NCI-H1105 treated with DMSO at 0.1 percent for 48 hours (cell line): ENCODE measurements at places on chromosomes 1 and 21.

DNA sequence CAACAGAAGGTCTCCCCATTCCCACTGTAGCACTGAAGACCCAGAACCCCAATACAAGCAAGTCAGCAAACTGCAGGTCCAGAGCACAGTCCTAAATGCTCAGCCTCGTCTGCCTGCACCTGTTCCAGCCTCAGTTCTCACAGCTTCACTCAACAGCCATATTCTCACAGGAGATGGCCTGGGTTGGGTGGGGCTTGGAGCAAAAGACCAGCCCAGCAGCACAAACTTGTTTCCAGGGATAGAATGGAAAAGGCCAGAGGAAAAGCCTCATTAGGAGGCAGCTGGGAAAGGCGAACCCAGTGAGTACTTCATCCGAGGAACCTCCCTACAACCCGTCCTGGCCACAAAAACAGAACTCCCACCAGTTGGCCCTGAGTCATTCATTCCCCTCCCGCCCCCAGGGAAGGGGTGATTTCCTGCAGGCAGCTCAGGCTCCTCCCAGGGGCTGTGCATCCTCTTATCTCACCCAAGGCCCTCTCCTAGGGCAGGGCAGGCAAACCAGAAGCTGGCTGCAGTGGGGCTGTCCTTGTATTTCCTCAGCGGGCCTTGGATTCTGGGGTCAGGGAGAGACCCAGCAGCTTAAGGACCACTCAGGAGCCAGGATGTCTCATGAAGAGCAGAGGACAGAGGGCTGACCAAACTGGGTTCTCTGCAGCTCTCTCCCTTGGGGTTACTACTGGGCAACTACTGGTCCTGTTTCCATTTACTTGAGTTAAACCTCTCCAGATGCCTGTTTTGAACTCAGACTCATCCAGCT lies 7.4 kb upstream of the MPL start:
- no peak for DNase-seq

- no peak for DNase-seq
Observed at GRCh38 chr1:178594133-178594532, 81.2 kb downstream of the TEX35 start.

- DNase-seq = no peak
Observed at GRCh38 chr1:55040933-55041494, 1.7 kb downstream of the PCSK9 start.

DNA sequence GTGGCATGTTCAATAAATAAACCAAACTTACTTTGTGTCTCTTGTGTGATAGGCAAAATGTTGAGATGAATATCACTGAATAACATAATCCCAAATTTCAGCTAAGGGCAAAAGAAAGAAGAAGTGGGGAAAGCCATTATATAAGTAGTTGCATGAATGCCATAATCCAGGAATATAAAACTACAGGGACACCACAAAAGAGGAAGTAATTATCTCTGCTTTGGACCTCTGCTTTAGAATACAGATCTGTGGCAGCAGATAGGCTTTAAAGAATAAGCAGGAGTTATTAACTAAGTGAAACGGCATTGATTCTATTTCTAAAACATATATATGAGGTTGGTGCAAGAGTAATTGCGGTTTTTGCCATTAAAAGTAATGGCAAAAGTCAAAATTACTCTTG lies 288.5 kb upstream of the SNX7 start:
- DNase-seq = no peak

- no peak for DNase-seq
Observed at GRCh38 chr1:13585612-13585991, 2.0 kb downstream of the PDPN start.

DNA sequence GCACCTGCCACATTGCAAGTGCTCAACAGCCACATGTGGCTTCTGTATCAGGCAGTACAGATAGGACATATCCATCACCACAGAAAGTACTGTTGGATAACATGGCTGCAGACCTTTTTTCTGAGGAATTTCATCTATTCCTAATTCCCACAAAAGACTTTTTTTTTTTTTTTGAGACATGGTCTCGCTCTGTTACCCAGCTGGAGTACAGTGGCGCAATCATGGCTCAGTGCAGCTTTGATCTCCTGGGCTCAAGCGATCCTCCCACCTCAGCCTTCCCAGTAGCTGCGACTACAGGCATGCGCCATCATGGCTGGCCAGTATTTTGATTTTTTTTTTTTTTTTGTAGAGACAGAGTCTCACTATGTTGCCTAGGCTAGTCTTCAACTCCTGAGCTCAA lies 33.3 kb downstream of the YARS1 start:
- no peak for DNase-seq

DNA sequence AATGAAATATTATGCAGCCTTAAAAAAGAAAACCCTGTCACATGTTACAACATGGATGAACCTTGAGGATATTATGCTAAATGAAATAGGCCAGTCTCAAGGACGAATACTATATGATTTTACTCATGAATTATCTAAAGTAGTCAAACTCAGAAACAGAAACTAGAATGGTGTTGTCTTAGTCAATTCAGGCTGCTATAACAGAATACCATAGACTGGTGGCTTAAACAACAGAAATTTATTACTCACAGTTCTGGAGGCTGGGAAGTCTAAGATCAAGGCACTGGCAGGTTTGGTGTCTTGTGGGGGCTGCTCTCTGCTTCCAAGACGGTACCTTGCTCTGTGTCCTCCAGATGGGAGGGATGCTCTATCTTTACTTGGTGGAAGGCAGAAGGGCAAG lies 113.8 kb upstream of the DNAH14 start:
- DNase-seq = no peak

DNA sequence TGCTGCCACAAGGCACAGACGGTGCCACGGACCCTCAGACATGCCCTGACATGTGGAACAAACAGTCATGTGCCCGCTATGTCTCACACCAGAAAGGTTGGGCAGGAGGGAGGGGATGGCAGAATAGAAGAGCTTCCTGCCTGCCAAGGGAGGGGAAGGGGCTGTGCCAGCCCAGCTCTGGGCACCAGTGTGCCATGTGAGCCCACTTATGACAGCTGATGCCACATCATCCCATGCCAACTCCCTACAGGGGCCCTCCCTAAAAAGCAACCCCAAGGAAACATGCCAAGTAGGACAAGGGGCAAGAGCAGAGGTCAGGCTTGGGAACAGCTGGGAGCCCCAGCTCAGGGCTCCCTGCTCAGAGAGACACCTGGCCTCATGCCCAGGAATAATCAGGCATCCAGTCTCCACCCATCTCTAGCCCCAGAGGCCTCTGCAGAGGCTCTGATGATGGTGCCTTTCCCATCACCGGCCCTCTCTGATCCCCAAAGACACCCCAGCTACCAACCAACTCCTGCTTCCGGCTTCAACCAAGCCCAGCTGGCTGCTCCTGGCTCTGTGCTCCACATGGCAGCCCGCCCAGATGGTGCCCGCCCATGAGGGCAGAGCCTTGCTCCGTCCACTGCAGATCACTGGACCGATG lies 10.3 kb downstream of the ADGRB2 start:
- peak; percentile 98 for DNase-seq

GRCh38 chr1:206708058-206708457 lies 23.4 kb downstream of the MAPKAPK2 start:
- no peak for DNase-seq

- DNase-seq = no peak
Observed at GRCh38 chr1:65959896-65960567, 167.3 kb downstream of the PDE4B start.

DNA sequence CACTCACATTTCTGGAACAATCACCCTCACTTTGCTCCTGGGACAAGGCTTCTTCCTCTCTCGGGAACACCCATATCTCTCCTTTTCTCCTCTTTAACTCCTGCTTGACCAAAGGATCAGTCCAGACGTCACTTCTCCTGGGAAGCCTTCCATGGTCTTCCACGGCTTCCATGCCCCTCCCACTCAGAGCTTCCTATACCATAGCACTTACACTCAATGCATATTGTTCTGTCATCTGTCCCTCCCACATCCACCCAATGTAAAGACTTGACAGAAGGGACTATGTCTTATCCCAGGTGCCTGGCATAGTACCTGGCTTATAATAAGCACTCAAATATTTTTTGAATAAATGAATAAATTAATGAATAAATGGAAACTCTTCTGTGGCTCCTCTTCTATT lies 28.2 kb downstream of the CD34 start:
- no peak for DNase-seq

- no peak for DNase-seq
Observed at GRCh38 chr1:232316864-232317263, 313.1 kb downstream of the SIPA1L2 start.

DNA sequence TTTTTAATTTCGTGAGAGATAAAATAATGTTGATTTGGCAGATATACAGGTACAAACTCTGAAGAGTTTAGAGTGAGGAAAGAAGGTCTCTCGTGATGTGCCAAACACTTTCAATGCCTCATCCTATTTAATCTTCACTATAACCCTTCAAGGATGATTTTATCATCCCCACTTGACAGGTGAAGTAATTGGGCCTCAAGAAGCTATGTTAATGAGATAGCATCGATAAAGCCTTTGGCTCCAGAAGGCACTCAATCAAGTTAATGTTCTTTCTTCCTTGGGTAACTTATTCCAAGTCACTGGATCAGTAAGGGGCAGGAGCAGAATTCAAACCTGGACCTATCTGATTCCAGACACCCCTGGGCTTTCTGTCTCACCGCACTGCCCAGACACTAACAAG lies 7.2 kb downstream of the LMOD1 start:
- no peak for DNase-seq

DNA sequence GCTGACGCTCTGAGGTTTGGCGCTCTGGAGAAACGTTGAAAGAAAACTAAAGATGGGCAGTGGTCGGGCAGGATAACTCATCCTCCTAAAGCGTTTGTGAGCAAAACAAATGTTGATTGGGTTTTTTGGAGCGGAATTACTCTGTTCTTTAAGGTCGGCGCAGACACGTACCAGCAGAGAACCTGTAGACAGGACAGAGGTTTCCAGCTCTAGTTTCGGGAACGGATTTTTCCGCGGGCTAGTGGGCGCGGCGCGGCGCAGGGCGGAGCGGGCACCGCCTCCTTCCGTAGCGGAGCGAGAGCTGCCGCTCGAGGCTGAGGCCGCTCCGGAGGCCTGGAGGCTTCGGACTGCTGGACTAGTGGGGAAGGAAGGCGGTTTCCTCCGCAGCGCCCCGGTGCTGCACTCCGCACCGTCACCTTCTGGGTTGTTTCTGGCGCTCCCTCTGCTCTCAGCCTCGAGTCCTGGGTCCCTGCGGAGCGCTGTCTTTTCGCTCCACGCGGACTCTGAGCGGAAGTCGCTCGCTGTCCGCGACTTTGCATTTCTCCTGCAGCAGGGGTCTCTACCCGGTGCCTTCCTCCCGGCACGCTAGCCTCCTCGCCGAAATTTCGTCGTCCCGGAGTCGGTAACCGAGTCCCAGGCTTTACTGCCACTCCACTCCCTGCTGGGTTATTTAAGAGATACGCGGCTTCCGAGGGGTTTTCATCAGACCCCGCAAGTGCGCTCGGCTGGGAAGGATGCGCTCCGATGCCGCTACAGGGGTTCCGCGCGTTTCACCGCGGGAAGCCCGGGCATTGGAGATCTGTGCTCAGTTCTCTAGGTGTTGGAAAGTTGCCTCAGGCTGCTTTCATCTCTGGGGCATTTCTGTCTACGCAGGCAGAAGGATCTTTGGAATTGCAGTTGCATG lies 7.0 kb downstream of the FOXD2 start:
- no peak for DNase-seq

DNA sequence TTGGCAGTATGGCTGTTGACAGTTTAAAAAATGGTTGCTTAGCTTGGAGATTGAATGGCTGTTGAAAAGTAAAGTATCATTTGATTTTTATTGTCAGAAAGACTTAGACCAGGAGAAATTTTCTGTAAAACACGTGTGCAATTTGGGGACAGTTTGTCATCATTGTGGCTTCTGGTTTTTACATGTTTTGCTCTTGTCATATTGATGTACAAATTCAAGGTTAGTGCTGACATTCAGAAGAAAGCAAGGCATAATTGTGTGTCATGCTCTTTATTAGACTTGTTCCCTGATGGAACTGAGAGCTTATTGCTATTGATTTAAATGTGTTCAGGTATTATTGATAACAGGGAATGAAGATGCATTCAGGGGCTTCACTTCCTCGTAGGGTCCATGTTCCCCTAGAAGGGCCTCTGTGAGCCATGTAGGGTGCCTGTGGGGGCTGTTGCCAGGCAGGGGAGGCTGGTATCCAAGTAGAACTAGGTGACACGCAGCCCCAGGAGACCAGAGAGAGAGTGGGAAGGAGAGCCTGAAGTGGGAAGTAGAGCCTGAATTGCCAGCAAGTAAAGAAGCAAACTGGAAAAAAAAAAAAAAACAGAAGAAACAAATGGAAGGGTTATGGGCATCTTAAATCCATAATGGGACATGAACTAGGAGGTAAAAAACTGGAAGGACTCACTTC lies 32.7 kb upstream of the PLXNA2 start:
- DNase-seq = no peak

DNA sequence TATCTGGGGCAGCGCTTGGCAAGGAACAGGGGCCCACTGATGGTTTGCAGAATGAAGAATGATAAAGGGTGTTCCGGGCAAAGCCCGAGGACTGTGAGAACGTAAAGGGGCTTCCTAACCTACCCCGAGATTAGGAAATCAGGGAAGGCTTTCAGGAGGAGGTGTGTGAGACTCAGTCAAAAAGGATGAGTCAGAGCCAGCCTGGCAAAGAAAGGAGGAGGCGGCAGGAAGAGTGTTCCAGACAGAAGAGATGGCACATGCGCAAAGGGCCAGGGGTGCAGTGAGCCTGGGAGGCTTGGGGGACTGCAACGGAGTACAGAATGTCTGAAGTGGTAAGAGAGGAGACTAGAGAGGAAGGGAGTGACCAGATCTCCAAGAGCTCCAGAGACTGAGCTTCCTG lies 70.3 kb downstream of the RAP1GAP start:
- no peak for DNase-seq

- DNase-seq = no peak
Observed at GRCh38 chr1:219081943-219082925, 91.4 kb upstream of the LYPLAL1 start.

GRCh38 chr1:84988588-84988987 lies 8.3 kb downstream of the MCOLN2 start:
- no peak for DNase-seq

DNA sequence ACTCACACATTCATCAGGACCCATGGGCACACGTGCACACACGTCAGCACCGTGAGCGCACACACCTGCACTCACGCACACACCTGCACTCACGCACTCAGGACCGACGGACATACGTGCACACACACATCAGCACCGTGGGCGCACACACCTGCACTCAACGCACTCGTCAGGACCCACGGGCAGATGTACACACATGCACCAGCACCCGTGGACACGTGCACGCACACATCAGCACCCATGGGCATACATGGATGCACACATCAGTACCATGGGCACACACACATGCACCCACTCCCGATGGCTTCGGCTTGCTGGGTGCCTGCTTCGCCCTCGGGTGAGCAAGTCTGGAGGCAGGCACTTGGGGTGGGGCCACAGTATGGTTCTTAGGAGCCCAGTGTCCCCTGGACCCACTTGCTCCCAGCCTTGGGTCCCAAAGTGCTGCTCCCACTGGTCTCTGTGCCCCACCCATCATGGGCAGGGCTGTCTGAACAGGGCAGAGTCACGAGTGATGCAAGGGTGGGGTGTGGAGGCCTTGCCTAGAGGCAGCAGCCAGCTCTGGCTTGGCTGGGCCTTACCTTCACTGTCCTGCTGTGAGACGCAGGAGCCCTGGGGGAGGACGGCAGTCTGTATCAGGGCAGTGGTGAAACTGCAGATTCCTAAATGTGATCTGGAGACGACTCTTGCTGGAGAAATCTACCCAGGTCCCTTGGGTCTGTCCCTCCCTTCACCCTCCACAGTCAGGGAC lies 49.8 kb downstream of the SKI start:
- no peak for DNase-seq
